ENCODE measurements at places on chromosomes 6 and 20. TPM values are rescaled to one million over a fixed set of nuclear protein-coding genes. Genes with fewer than 3 reads are reported as not detected.

The SRMS gene
- total RNA-seq: not detected

GRCh38 chr6:109623288-109623687 is 67.7 kb downstream of the AK9 start:
- no peak for DNase-seq

- DNase-seq: no peak
Observed at GRCh38 chr6:125792172-125792571, 1.4 kb downstream of the NCOA7 start.

GRCh38 chr6:132973514-132973993 is 159.2 kb downstream of the RPS12 start:
- DNase-seq: no peak

- DNase-seq: no peak
Observed at GRCh38 chr6:82619573-82619972, 256.0 kb downstream of the TPBG start.

DNA sequence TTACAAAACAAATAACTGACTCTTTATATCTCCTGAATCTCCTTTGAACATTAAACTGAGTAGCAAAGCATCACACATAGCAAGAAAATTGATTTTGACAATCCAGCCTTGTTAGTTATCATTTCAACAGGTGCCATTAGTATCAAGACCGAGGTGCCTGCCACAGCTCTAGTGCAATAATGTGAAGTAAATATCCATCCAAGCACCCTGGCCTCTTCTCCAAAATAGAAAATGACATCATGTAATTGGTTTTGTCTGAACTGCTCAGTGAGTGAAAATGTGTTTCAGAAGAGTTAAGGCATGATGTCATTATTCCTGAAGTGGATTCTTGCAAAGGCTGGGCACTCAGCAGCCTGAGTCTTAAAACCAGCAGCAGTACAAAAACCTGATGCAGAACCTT is 341.4 kb downstream of the PLCB1 start:
- DNase-seq: no peak

- no peak for DNase-seq
Observed at GRCh38 chr20:10433014-10433622, 904 bp downstream of the MKKS start.

GRCh38 chr6:92779746-92780145 is 639.6 kb downstream of the EPHA7 start:
- no peak for DNase-seq

- DNase-seq: no peak
Observed at GRCh38 chr6:21883595-21884328, 290.2 kb downstream of the SOX4 start.

DNA sequence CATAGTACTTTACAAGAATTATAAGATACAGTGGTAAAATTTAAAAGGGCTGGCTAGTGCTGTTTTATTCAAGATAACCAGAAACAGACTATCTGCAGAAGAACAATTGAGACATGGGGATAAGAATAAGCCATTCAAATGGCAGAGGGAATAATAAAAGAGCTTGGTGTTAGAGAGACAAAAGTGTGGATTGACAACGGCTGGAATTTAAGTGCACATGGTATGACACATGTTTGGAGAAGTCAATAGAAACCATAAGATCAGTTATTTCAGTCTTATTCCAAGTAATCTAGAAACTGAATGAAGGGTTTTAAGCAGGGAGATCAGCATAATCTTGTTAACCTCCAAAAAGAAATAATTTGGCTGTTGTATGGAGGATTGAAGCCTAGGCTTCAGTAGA is 1205.5 kb upstream of the CITED2 start:
- no peak for DNase-seq

DNA sequence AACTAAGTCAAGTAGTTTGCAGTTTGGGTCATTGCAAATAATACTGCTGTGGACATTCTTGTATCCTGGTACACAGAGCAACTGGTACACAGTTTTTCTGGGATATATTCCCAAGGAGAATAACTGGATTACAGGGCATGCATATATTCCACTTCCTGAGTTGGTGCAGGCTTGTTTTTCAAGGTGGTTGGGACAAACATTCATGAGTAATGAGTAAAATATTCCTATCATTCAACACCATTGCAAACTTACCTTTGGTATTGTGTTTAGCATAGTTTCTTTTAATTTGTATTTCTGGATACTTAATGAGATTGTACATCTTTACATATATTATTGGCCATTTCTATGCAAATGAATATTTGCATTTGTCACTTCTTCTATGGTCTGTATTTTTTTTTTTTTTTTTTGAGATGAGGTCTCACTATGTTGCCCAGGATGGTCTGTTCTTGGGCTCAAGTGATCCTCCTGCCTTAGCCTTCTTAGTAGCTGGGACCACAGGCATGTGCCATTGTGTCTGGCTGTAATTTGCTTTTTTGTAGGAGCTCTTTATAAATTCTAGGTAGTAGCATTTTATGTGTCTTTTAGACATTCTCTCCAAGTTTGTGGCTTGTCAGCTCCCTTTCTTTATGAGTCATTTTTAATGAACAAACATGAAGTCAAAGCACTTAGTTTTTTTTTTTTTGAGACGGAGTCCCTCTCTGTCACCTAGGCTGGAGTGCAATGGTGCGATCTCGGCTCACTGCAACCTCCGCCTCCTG is 158.7 kb downstream of the SOX4 start:
- peak; percentile 5 for DNase-seq
